Activated CD4-positive, alpha-beta T cell treated with anti-CD3 and anti-CD28 coated beads, Interleukin-2, Interleukin-6, amounts not matched to agents 100 ng/mL and 50 ng/mL, durations not matched to agents 16 hours and 8 hours (primary cell): ENCODE measurements at places on chromosomes 1 and 21.

GRCh38 chr1:246182149-246182851, 324.8 kb downstream of the SMYD3 start:
- no peak for DNase-seq

GRCh38 chr1:93082313-93082712, 3.2 kb downstream of the MTF2 start:
- no peak for DNase-seq

GRCh38 chr1:221716713-221717484, 25.0 kb downstream of the DUSP10 start:
- no peak for DNase-seq

GRCh38 chr1:55358581-55358980, 143.4 kb upstream of the USP24 start:
- DNase-seq: no peak

DNA sequence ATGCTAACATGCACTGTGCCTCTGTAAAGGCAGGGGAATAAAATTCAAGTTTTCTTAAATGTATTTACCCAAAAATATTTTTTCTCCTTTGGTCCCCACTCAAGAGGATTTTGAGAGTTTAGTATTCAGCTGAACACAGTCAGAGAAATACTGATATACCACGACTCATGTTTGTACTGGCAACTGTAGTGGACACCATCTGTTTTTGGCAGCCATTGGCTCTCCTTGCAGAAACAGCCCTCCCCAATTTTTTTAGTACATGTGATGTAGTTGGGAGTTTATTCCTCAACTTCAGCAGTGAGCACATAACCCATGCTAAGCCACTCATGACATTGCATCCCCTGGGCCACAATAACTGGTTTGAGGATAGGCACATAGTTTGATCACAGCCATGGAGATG, 154.8 kb upstream of the POU3F1 start:
- DNase-seq: no peak

DNA sequence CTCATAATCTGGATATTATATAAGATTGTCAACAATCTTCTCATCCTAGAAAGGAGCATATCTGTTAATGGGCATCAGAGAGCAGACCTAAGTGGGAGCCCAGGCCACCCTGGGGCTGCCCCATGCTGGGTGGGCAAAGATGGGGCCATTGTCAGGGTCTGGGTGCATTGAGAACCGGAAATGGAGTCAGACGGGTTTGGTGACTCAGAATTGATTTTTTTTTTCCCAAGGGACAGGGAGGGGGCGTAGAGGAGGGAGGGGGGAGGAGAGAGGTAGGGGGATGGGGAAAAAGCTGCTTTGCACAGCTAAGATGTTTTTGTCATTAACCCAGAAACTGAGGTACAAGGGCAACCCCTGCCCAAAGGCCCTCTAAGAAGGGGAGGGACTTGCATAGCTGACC, 1.3 kb downstream of the ATXN7L2 start:
- no peak for DNase-seq

- DNase-seq: no peak
Measured at GRCh38 chr1:36612881-36613280, 130.2 kb upstream of the CSF3R start.

- no peak for DNase-seq
Measured at GRCh38 chr1:206538086-206538770, 30.9 kb downstream of the RASSF5 start.

DNA sequence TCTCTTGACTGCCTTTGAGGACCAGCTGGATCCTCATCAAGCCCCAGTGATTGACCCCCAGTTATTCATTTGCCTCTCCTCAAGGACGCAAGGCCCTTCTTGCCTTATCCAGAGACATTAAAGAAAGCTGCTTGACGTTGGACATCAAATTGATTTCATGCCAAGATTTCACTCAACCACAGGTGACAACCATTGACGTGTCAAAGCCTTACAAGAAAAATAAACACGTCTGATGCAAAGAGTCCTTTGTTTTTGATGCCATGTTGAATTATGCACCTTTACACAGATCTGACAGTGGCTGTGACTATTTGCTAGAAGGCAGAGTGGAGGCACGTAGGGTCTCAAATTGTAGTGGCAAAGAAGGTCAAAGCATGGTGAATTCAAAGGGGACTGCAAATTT, 666.2 kb upstream of the CAMK1G start:
- DNase-seq: no peak

DNA sequence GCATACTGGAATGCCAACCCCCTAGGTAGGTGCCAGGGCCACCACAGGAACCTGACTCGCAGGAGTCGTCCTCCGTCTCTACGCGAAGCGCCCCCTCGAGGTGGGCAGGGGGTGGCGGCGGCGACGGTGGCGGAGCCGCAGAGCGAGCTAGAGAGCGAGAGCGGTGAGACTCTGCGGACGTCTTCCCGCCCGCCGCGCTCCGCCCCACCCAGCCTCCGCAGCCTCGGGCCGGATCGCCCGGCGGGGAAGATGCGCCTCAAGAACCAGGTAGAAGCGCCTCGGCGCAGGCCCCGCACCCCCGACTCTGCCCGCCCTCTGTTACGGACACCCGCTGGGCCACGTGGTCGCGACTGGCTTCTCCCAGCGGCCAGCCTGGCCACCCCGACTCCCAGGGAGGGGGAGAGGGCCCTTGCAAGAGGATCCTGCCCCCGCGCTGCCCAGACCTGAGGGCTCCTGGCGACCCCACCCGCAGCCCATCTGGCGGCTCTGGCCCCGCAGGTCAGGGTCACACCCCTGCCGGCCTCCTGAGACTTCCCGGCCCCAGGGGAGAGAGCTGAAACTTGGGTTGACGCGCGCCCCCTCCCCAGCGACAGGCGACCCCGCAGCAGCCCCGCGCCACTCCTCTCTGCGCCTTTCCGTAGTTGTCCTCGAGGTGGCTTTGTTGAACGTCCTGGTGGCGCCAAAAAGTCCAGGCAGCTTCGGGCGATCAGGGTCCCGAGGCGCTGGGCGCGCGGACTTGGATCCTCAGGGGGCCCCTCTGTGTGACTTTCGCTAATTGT, 24.4 kb upstream of the AGBL4 start:
- DNase-seq: peak; percentile 13

- peak; percentile 72 for DNase-seq
Measured at GRCh38 chr1:31932491-31933316, 5.5 kb downstream of the PTP4A2 start.

DNA sequence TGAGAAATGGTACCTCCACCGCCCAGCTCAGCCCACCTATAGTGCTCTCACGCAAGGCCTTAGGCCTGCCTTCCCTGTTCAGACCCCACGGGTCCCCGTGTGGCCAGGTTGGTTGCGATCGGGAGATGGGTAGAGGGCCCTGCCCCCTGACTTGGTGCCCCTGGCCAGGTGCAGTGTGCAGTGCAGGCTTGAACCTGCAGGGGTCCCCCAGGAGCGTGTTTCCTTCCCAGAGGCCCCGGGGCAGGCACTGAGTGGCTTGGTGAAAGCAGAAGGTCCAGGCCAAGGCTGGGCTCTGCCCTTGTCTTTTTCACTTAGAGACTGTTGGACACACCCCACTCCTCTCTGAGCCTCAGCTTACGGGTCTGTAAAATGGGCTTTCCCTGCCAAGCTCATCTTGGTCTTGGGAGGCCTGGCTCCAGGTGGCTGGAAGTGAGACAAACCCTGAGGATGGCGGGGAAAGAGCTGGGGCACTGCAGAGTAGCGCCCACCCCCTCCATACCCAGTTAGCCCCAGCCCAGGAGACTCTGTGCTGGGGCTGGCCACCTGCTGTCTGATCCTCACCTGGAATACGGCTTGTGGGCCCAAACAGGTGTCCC, 9.3 kb upstream of the HES5 start:
- no peak for DNase-seq

GRCh38 chr1:167676916-167677848, 44.6 kb upstream of the MPZL1 start:
- no peak for DNase-seq

- no peak for DNase-seq
Measured at GRCh38 chr1:66335125-66335524, 198.8 kb upstream of the SGIP1 start.

DNA sequence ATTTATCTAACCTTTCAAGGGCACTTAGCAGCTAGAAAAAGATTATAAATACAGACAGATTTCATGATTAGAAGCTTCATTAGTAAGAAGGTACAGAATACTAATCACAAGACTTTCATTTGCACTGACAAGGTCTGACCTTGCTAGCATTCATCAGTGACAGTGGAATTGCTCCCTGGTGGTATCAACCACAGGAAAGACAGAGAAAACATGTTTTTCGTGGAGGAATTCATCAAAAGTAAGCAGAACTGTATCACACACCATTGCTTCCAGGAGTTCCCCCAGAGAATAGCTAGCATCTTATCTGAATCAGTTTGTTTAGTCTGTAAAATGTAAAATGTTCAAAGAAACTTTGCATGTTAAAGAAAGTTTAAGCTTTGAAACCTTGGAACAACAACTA, 20.6 kb upstream of the CRB1 start:
- no peak for DNase-seq

DNA sequence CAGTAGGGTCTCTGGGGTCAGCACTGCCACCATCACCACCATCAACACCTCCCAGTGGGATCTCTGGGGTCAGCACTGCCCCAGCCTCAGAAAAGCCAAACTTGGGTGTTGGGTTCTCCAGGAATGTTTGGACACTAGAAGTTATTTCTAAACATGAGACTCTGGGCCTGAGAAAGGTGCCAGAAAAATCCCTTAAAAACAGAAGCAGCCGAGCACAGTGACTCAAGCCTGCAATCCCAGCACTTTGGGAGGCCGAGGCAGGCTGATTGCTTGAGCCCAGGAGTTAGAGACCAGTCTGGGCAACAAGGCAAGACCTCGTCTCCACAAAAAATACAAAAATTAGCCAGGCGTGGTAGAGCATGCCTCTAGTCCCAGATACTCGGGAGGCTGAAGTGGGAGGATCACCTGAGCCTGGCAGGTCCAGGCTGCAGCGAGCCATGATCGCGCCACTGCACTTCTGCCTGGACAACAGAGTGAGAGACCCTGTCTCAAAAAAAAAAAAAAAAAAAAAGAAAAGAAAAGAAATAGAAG, 470 bp downstream of the PTAFR start:
- no peak for DNase-seq

DNA sequence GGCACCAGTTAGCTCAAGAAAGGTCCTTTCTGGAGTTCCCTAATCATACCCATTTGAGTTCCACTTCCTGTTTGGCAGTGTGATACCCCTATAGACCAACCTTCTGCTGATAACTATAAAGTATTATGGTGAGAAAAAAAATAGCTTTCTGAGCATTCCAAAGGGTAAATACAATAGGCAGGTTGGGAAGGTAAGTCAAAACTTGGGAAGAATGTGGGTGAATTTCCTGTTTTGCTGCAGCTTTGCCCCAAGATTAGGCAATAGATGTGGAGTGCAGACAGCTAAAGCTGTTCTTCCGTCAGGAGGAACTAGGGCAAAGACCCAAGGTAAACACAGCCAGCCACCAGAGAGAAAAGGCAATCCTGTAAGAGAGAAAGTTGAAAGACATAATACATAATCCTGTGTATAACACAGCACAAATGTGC, 49.9 kb upstream of the GUCA2A start:
- DNase-seq: no peak

DNA sequence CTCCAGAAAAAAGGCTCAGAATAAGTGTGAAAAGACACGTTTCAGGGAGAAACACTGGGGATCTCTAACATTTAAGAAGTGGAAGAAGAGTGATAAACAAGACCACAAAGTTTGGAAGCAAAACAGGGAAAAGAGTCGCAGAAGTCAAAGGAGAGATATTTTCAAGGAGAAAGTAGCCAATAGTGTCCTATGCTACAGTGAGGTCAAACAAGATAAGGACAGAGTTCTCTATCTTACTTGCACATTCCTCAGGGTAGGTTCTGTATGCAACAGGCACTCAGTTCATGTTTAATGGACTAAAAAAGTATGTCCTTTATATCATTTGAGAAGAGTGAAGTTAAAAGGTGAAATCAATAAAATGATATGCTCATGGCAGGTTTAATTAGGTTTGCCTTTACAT, 13.8 kb upstream of the EDEM3 start:
- no peak for DNase-seq

DNA sequence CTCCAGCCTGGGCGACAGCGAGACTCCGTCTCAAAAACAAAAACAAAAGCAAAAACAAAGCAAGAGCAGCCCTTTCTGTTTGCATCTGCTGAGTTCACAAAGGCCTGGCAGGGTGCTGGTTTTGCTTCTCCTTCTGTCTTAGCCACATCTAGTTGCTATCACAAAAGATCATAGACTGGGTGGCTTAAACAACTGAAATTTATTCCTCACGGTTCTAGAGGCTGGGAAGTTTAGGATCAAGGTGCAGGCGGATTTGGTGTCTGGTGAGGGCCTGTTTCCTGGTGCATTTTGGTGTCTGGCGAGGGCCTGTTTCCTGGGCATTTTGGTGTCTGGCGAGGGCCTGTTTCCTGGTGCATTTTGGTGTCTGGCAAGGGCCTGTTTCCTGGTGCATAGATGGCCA, 471.3 kb downstream of the CAMTA1 start:
- DNase-seq: no peak

DNA sequence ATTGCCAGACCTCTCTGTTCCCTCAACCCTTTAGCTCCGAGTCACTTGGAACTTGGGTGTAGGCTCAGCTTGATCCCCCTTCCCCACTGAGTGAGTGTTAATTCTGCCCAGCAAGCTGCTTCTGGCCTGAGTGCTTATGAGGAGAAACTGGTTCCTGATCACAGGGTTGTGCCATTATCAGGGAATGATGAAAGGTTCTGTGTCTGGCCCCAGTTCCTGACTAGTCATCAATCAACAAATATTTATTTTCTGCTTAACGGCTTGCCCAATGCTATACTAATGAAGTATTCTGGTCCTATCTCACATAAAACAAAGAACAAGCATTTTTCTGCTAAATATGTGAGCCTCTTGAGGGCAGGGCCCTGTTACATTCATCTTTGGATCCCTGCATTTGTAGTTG, 20.8 kb downstream of the CC2D1B start:
- DNase-seq: no peak

DNA sequence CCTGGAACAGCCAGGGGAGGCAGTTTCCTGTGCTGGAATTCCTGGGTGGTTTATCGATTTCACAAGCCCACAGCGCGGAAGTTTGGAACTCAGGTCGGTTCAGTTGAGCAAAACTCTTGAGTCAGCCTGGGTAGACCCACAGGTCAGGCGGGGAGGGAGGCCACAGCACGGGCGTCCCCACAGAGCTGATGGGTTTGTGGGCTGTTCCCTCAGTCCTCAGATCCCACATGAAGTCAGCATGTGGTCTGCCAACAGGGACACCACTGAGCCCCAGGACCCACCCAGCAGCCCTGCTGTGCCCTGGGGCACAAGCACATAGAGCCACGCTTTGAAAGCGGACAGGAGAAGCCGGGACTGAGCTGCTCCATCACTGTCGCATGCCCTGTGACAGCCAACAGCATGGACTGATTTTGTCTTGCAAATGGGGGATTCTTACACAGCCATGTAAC, 17.4 kb downstream of the BMP8A start:
- no peak for DNase-seq

DNA sequence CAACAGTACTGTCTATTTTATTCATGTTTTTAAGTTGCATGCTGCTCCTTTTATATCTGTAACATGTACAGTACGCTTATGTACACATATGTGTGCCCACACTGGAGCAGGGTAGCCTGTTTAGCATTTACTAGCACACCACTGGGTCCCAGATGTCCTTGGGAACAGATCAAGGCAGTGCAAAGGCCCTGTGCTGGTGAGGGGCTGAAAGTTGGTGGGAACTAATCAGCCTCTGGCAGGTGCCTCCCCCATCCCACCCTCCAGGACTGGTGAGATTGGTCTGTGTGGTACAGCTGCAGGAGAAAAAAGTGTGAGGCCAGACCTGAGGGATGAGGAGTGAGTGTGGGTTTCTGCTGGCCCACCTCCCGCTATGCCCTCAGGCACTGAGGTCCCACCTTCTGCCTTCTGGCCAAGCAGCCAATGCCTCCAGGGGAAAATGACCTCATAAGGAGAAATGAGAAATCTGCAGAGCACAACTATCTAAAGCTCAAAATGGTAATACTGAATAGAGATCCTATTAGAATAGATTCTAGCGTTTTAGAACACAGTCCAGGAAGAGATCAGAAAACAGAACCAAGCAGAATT, 58.9 kb downstream of the POFUT2 start:
- DNase-seq: no peak
